ENCODE measurements at places on chromosomes 12 and 14.

- no peak for DNase-seq
Measured at GRCh38 chr14:52263190-52263589, 4.3 kb upstream of the PTGDR start.

GRCh38 chr14:87772854-87773253 is 220.1 kb downstream of the GALC start:
- DNase-seq, result no peak

DNA sequence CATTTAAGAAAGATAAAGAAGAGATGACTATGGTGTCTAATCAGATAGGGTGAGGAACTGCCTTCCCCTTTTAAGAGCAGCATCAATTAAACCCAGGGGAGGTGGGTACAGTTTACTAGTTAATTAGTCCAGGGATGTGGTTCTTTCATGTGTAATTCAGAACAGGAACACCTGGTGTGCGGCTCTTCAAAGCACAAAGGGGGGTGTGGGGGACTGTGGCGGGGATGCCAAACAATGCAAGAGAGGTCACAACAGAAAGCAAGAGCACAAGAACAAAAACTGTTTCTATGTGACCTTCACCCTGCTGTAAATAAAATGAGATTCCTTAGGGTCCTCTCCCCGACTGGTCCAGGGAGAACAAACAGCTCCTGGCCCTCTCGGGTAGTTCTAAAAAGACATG is 183.9 kb upstream of the SOX5 start:
- DNase-seq, result no peak

DNA sequence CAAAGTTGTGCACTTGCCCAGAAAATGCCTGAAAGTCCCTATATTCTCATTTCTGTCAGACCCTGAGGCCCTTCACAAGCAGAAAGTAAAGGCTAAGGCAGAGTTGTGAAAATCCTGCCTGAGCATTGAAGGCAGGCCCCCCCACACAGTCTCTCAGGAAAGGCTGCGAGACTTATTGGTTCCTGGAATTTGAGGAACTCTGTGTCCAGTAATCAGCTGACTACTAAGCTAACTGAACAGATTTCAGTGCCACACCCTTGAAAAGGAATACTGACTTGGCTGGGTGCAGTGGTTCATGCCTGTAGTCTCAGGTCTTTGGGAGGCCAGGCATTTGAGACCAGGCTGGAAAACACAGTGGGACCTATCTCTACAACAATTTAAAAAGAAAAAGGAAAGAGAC is 21.1 kb upstream of the PPP2R5E start:
- no peak for DNase-seq

DNA sequence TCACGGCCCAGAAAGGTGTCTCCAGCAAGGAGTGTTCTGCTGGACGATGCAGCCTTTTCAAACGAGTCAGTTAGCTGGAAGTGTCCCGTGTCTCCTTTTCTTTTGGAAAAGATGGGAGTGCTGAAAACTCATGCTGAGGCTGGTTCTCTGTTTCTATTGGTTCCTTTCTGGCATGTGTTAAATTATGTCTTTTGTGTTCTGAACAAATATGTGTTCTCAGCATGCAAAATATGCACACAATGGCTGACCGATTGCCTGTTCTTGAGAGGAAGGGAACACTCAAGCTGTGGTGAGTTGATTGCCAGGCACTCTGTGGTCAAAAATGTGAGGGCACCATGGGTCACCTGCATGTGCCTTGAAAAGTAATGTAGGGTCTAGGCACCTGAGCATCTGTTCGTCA is 181.3 kb downstream of the CACNA1C start:
- DNase-seq, result no peak

DNA sequence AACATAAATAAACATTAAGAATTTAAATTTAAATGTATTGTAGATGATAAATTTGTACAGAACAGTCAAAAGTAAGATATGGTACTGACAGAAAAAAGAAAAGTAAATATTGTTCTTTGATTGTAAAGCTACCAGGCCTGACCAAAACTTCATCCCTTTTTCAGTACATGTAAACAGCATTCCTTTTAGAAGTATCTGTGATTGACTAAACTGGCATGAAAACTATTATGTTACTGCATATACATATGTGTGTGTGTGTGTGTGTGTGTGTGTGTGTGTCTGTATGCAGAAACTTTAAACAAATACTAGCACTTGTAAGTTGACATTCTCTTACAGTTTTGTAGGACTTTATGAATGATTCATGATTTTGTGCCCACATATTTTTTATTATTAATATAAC is 270.9 kb downstream of the C12orf50 start:
- no peak for DNase-seq

DNA sequence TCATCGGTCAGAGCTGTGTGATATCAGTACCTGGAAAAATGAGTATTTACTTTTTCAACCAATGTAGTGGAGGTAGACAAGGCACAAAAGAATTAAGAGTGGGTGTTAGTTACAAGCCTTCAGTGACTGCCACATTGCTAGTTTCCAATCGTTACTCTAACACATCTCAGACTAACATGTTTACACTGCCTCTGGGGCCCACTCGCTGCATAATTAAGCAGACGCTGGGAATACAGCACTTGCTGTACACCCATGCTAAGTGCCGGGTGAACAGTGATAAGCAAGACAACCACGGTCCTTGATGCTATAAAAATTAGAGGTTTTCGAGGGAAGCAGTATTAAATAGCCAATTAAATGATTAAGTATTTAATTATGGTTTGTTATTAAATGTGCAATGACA is 1147.6 kb downstream of the AACS start:
- no peak for DNase-seq

DNA sequence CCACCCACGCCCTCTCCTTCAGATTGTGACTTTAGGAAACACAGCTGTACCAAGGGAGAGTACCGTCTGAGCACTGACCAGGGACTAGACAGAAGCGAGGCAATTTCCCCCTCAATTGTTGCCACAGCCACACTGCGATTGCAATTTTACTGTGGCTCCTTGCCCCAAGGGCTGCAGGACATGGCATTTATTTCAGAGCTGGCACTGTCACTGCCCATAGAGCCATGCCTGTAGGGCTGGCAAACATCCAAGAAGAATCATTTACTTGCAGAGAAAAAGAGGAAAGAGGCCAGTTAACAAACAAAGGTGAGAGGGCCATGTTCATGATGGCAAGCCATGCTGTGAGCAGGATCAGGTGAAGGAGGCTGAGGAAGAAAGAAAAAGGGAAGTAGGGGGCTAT is 129.6 kb downstream of the EMP1 start:
- DNase-seq, result no peak

DNA sequence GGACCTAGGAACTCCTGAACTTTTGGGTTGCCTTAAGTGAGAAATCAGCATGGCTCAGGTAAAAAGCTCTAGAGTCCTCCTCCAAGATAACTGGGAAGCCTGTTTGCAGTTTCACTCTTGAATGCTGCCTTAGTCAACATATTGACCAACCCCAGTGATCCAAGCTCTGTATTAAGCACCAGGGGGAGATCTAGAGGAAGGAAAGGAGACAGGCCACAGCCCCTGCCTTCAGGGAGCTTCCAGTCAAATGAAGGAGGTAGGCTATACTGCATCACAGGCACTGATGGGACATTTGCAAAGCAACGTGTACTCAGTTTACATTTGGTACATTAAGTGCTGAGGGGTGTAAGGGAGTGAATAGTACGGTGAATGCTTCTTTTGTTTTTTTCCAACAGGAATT is 1.2 kb upstream of the CSAD start:
- no peak for DNase-seq
